ENCODE measurements at places on chromosomes 3 and 15.

DNA sequence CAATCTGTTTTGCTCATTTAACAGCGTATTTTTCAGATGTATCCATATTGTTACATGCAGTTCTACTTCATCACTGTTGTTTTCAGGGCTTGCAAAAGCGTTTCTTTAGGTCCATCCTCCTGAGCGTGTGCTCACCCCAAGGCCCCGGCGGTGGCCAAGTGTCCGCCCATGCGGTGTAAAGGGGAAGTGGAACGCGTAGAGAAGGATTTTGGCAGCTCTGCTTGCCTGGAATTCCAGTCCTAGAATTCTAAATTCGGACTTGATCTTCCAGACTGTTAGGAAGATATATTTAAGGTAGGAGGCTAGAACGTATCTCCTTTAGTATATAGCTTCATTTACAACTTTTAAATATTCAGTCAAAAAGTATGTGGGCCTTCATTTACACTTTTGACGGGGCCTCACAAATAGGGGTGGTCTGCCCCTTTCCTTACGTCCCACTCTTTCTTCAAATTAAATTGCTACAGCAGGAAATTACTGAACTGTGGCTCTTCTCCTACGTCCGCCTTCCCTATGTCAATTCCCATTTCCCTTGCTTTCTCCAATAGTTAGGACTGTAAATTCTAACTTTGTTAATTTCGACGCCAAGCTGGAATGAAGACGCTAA, 609 bp upstream of the TBC1D23 start:
- peak; percentile 5 for DNase-seq

- DNase-seq, result no peak
Observed at GRCh38 chr3:37885814-37886213, 24.1 kb downstream of the CTDSPL start.

DNA sequence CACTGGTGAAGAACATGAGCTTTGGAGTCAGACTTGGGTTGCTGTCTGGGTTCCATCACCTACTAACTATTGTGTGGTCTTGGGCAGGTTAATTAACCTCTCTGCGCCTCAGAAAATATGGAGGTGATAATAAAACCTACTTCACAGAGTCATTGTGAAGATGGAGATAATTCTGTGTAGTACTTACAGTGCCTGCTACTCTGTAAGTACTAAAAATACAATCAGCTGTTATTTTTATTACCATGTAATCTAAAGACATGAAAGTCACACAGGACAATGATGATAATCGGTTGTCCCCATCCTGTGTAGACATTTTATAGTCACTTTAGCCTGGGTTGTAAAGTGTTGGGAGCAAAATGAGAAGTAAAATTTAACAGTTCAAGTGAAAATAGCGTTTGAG, 334.1 kb downstream of the THSD4 start:
- DNase-seq, result no peak

- no peak for DNase-seq
Observed at GRCh38 chr3:71268462-71268999, 315.0 kb downstream of the FOXP1 start.

DNA sequence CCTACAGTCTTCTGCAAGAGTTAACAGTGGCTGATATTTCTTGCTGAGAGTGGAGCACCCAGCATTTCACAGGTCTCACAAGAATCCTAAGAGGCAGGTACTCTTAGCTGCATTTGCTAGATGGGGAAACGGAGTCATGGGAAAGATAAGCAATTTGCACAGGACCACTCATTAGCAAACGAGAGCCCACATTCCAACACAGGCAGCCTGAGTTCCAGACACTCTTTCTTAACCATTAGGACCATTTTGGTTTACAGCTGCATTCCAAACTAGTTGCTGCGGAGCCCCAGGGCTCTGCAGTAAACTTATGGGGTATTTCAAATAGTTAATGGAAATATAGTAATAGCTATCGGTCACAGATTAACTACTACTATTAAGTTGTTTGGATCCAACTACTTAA, 42.5 kb downstream of the LYZL4 start:
- no peak for DNase-seq

Data from CD4-positive, alpha-beta T cell treated with Interleukin-21 for 1 hour (primary cell).